Uterus (tissue), 4 donors: ENCODE measurements at places on chromosomes 3 and 15.

DNA sequence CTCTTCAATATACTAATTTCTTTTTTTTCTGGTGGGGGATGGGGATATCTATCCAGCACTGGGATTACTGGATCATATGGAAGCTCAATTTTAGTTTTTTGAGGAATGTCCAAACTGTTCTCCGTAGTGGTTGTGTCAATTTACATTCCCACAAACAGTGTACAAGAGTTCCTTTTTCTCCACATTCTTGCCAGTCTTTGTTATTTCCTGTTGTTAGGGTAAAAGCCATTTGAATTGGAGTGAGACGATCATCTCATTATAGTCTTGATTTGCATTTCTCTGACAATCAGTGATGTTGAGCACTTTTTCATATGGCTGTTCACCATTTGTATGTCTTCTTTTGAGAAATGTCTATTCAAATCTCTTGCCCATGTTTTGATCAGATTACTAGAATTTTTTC is 12.8 kb upstream of the WDR49 start:
- DNase-seq, result no peak

GRCh38 chr3:48273594-48274211 is 32.8 kb downstream of the ZNF589 start:
- peak; percentile 43 for DNase-seq

GRCh38 chr3:4448187-4448586 is 18.9 kb downstream of the SUMF1 start:
- no peak for DNase-seq

DNA sequence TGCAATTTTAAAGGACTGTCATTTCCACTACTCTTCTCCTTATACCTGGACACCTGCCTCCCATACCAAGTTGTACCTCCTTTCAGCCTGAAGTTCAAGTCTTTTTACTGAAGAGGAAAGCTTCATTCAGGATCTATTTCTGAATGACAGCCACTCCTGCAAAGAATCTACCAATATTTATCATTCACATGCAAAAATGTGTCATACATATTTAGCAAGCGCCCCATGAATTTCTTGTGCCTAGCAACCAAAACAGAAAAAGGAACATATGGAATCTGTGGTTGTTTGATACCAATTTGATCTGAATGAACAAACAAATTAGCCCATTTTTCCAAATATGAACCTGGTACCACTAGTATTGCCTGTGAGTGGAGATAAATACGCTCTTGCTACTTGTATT is 16.8 kb downstream of the GJD2 start:
- no peak for DNase-seq

GRCh38 chr15:98873441-98874218 is 134.0 kb downstream of the PGPEP1L start:
- no peak for DNase-seq

DNA sequence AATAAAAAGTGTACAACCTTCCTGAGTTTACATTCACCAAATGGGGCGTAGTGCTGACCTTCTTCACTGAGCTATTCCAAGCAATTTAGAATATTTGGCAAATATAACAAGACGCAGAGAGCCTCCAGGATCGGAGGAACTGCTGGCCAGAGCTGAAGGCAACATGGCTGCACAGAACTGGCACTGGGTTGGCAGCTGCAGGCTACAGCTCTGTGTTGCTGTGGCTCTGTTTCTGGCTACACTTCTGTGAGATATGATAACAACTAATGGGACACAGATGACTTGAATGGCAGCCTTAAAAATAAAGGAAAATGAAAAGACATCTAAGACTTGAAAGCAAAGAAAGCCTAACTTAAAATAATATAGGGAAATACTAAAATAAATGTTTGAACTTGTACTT is 10.8 kb upstream of the SLC6A20 start:
- DNase-seq, result no peak

DNA sequence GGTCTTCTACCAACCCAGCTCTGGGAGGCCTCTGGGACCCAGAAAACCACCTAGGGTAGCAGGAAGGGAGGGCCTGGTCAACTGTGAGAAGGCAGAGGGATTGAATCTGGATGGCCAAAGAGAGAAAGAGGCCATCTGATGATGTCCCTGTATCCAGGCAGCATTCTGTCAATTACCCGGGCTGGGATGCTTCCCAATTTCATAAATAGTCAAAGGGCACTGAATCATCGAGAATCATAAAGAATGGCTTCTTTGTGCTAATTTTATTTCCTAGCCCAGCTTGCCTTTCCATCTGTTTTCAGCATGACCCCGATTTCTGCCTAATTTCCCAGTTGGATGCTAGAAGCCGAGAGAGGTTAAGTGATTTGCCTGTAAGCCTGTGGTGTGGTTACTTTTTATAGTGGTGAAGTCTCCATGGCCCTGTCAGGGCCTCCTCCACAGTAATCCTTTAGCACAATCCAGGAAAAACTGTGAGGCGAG is 129.2 kb downstream of the FAM43A start:
- no peak for DNase-seq

DNA sequence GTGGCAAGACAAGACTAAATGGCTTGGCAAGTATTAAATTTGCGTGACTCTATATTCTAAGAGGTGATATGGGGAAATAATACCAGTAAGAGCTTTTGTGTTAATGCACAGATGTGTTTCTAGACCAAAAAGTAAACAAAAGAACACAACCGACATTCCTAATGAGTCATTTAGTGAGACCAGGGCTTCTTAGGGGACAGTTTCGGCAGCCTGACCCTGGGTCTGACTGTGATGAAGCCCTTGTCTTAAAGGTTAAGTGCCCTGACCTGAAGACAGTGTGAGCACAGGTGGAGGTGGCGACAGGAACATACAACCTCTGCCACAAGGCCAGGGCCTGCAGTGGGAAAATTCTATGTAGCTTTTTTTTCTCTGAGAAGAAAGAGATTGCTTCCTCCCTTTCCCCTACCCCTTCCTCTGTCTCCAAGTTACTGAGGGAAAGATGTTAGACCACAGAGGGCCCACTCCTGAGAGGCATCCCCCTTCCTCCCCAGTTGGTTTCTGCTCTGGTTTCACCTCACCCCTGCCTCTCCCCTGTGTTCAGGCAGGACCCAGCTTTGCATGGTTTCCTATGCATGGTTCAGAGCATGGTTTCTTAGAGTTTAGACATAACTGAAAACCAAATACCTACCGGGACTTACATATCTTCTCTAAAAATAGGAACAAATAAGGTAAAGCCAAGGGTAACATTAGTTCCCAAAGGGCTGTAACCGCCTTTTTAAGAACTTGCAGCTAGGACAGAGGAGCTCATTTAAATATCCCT is 24.8 kb upstream of the CMTM7 start:
- no peak for DNase-seq

DNA sequence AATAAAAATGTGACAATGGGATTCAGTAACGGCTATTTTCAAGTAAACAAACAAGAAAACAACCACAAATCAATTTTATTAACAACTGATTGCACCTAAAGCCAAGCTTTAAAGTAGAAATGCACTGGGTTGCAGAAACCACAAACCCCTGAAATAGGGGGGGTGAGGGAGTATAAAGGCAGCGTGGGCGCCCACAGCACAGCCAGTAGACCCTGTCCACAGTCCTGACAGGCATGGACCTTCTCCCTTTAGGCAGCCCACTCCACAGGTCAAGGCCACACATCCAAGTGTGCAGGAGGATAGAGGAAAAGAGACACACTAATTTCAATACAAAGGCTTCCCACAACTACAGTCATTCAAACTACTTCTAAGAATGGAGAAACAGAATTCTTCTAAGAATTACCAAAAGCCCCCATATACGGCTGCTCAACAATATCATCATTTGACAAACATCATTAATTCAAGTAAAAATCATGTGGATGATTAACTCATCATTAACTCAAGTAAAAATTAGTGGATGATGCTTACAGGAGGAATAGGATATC is 48.7 kb downstream of the CHSY1 start:
- DNase-seq, result no peak

GRCh38 chr3:23760871-23761373 is 44.8 kb upstream of the UBE2E1 start:
- no peak for DNase-seq

DNA sequence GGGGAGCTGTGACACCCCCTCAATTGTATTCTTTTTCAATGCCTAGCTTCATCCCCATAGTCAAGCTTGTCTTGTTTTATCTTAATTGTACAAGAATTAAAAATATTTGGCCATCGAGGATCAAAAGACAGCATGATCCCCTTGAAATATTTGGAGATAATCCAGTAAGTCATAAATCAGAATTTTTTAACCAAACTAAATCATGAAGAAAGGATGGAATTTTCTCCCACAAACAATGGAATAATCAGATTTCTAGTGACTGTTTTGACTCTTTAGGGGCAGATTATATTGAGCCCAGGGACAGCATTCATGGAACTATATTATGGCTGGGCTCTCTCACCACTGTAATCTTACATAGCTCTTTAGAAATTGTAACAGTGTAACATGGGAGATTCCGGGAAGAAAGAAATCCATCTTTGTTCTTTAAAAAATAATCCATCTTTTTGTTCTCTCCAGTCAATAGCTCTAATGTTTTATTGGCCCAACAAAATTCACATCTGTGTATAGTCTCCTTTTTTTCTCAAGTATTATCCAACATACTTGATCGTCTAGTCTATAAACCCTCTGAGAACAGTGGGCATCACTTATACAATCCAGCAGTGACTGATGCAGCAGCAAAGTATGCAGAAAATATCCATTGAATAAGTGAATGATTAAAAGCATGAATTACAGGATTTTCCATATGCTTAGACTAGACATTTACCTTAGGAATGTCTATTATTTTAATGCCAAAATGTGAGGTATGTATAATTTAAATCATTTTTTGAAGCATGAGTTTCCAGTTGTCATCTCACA is 277.0 kb upstream of the PLSCR5 start:
- DNase-seq, result no peak
